Stimulated activated CD8-positive, alpha-beta memory T cell treated with anti-CD3 and anti-CD28 coated beads, Interleukin-7, amount 100 ng/mL, for 24 hours (primary cell): ENCODE measurements at places on chromosomes 5 and 9.

DNA sequence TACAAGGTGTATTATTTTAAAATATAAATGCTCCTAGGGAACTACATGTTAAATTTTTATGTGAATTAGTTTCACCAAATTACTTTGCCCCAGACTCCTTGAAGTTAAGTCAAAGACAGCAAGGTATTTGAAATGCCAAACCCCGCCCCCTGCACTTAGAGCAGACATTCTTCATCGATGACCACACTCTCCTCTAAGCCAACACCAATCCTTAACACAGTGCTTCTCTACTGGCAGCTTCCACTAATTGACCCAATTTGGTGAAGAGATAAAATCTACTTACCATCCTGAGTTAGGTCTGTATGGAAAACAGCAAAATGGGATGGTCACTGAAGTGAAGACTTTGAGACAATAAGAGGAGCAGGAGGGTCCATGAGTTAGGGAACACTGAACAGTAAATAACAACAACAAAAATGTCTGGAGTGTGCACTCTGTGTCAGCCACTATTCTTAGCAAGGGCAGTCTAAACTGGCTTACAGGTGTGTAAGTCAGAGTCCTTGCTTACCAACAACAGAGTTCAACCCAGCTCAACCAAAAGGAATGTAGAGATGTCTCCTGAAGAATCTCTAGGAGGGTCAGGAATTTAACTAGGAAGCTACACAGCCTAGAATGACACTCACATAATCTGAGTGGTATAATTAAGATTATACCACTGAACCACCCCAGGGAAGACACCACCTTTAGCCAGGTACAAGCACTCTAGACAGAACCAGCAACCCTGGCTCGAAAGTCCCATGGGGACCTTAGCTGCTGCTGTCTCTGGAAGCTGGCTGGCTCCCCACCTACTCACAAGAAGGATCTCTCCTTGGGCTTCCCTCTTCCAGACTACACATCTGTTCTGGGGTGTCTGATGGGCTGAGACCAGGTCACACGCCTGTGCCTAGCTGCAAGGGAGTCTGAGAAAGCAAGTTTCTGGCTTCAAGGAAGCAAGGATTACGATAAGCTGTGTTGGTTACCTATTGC, 8.8 kb upstream of the UBE2QL1 start:
- DNase-seq: no peak

- no peak for DNase-seq
Measured at GRCh38 chr9:88396836-88397577, 8.8 kb downstream of the SPIN1 start.

GRCh38 chr9:69452110-69452782, 127.2 kb downstream of the ENTREP1 start:
- no peak for DNase-seq

- DNase-seq: no peak
Measured at GRCh38 chr5:144634138-144634537, 463.5 kb downstream of the KCTD16 start.

- DNase-seq: no peak
Measured at GRCh38 chr9:90851444-90851843, 49.8 kb downstream of the SYK start.

DNA sequence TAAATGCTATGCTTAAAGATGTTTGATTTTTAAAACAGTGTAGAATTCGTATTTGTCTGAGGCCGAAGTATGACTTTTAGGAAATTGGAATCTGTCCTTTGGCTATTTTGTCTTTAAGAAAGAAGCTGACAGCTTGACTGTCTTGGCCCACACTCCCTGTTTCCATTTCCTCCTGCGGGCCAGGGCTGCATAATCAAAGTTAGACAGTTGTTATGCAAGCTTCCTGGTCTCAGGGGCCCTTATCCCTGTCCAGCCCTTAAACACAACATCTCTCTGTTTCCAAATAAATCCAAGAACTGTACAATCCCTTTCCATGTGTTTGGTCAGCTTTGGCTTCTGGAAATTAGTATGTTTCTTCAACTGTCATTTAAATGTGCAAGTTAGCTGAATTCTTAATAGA, 54.6 kb upstream of the ECM2 start:
- no peak for DNase-seq

DNA sequence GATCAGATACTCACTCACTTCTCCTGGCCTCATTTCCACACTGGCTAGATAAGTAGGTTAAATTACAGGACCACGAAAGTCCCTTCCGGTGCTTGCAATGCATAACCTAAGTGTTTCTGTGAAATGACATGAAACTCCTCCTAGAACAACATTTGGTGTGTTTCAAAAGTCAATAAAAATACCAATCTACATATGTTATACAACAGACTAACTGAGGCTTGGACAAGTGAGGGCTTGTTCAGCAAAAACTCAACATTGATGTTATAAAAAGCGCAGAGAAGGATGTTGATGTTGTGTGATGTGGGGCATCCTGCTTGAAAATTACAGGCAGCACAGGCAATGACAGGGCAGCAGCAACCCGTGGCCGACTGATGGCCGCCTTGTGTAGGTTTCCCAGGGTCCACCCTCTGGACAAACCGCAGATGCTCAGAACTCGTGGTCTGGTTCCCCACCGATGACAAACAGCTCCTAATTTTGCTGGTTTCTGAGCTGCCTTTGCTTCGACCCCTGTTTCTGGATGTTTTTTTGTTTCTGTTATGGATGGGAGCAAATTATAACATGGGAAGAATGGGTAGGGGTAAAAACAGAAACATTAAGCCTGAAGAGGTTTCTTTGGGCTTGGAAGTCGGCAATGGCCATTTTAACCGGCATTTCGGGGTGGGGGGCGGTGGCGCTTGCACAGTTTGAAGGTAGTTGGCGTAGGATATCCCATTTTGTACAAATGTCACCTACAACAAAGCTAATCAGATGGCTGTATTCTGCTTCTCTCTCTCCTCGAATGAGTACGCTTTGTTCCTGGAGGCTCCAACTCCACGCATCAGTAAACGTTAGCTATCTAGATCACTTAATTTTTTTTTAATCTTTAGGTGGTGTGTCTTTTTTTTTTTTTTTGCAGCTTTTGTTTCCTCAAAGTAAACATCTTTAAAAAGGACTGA, 116.1 kb downstream of the PDZD2 start:
- DNase-seq: no peak

- no peak for DNase-seq
Measured at GRCh38 chr5:163867738-163868137, 362.3 kb downstream of the MAT2B start.

DNA sequence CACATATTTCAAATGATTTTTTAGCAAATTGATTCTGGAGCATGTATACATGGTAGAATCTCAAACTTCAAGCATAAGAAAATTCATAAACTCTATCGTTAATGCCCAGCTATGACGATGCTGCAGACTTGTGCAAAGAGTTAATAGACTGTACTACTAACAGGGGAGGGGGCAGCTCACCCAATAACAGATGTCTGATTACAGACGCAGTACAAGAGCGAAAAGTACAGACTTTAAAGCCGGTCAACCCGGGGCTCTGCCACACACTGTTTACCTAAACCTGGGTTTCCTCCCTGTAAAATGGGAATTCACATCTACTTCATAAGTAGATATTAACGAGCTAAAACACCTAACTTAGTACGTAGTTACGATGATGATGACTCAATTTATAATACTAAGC, 651 bp downstream of the TRIM23 start:
- no peak for DNase-seq

DNA sequence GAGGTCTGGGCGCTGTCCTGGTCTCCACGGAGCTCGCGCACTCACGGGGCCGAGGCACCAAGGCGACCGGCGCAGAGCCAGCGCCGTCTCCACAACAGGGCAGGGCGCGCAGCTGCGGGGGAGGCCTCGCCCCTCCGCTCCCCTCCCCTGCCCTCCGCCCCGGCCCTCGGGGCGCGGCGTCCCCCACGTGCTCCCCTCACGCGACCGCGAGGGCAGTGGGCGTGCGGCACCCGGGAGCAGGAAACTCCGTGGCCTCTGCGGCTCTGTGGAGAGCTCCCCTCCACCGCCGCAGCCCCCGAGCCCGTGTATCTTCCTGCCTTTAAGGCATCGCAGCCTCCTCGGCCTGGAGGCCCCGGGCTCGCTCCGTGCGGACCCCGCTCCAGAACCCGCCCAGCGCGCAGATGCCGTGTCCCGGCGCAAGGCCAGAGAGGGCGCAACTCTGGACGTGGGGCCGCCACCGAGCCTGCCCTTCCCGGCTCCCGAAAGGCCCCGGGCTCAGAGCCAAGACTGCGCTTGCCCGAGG, 708 bp upstream of the TUBB4B start:
- DNase-seq: peak; percentile 33
